Left cardiac atrium (tissue), 4 donors: ENCODE measurements at places on chromosomes 6 and 20.
A peak's percentile ranks its signal among the peaks of the same experiment; 100 is the strongest.

DNA sequence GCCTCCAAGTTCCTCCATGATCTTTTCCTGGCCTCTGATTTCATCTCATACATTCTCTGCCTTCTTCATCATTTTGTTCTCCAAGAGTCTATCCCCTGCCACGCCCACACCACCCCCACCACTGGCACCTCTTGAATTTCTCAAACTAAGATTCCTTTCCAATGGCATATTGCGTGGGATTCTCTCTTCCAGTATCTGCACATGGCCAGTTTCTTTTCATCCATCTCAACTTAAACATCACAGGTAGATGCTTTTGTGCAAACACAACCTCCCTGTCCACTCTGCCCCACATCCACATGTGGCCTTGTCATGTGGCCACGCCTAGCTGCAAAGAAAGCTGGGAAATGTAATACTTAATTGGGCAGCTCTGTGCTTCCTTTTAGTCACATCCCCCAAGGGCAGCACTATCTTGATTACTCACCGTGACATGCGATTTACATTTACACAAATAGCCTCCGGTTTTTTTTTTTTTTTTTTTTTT is 33.4 kb upstream of the ZMYND8 start:
- no peak for DNase-seq

DNA sequence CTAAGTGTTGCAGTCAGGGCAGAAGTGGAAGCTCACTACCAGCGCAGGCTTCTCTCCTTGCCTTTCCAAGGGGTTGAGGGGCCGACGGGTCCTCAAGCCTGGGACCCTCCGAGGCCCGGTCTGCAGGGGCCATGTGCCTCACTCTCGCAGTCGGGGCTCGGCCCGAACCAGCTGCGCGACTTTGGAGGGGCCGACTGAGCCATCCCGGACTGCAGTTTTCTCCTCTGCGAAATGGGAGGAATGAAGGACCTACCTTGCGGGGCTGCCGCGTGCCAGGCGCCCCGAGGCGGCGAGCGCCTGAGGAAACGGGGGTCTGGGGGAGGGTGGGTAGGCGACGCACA is 5.6 kb downstream of the LZTS3 start:
- no peak for DNase-seq

DNA sequence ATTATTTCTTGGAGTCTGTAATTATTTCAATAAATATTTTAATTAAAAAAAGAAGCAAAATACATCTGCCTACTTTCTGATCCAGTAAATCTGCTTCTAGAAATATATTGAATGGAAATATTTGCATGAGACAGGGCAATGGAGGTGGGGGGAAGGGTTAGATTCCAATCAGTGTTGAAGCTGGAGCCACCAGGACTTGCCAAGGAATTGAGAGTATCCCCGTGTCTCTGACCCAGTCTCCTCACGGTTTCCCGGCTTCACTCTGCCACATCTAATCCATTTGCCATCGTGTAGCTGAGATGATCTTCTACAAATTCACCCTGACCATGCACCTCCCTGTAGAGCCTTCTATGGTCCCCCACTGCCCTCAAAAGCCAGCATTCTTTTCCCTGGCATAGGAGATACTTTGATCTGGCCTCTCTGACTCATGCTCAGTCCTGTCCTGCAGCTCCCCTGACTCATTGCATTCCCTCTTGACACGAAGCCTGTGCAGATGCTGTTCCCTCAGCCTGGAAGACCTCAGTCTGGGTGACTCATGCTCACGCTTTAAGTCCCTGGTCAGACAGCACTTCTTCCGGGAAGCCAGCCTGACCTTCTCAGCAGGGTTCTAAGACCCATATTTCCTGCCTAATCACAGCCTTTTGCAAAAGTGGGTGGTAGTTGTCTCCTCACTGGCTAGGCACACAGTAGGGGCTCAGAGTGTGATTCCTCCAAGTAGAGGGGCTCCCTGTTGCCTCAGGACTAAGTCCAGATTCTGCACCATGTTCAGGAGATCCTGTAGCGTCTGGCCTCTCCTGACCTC is 23.0 kb upstream of the FKBP1A start:
- no peak for DNase-seq

DNA sequence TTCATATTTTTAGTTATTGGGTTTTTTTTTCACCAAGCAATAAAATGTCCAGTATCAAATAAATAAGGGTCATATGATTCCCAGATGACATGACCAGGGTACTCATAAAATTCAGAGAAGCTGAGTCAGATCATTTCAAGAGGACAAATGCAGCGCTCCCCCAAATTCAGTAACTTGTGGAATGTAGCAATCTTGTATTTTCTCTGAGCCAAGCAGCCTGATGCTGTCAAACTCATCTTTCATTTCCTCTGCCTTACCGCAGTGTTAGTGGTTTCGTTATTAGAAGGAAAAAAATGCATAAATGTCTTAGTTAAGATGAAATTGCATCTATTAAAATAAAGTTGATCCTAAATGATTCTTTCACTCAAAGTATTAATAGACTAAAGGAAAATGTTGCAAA is 57.8 kb upstream of the EDN1 start:
- DNase-seq = no peak

GRCh38 chr6:1778686-1779235 is 169.0 kb downstream of the FOXC1 start:
- peak; percentile 39 for DNase-seq

- DNase-seq = no peak
These were observed 89.6 kb upstream of the BEND6 start for GRCh38 chr6:56865081-56865875.

DNA sequence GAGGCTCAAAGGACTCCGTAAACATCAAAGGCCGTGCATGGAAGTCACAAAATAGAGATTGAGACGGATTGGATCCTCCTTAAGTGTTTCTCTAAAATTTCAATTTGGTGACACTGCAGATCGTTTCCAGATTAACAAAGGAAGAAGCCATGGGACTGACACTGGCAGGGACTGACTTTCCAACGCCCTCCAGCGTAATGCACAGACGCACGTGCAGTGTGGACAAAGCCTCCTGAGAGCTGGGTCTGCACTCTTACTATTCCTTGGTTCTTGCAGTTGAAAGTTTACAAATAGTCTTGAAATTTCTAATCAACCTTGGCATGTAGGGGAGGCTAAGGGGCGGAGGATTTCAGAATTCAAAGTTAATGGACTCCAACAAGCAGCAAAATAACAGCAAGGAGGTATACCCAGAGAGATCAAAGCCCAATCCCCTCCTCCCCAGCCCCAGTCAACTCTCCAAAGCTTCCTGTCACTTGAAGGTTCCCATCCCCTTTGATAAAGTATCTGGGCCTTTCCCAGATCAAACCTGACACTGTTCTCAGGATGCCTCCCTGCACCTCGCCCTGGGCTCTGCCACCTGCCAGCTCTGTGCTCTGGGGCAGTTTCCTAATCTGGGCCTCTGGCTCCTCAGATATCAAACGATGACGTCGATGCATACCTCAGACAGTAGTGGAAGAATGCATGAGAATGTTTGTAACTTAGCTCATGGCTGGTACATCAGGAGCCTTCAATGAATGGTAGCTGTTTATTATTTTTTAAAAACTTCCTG is 106.5 kb upstream of the TRAF3IP2 start:
- no peak for DNase-seq

- DNase-seq = no peak
These were observed 5.1 kb downstream of the BTN2A2 start for GRCh38 chr6:26388014-26388413.

- no peak for DNase-seq
These were observed 49.2 kb downstream of the SMPDL3A start for GRCh38 chr6:122838060-122838780.

GRCh38 chr6:14277405-14277930 is 159.9 kb downstream of the CD83 start:
- no peak for DNase-seq
